ENCODE measurements at places on chromosomes 7 and 10.

DNA sequence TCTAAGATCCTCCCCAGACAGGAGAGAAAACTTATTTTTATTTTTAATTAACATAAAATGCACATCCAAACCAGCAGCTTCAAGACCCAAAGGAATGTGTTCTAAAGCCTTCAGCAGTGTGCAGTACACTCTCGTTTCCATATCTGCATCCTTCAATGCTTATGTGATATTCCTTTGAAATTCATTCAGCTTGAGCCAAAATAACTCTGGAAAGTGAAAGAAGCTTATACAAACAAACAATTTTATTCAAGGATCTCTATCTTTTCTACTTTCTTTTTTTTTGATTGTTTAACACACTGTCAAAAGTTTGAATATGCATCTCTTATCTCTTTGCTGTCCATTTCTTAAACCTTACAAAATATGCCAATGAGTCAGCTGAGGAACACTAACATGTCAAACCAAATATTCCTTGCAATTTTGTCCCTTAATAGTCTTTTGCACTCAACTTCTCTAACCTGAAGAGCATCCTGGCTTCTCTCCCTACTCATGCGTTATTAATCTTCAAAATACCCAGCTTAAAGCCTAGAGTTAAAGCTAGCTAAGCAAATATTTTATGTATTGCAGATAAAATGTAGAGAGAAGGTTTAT is 124.3 kb downstream of the THSD7A start:
- peak; percentile 19 for DNase-seq

GRCh38 chr10:61179771-61180170 is 235.8 kb upstream of the RHOBTB1 start:
- DNase-seq = no peak

DNA sequence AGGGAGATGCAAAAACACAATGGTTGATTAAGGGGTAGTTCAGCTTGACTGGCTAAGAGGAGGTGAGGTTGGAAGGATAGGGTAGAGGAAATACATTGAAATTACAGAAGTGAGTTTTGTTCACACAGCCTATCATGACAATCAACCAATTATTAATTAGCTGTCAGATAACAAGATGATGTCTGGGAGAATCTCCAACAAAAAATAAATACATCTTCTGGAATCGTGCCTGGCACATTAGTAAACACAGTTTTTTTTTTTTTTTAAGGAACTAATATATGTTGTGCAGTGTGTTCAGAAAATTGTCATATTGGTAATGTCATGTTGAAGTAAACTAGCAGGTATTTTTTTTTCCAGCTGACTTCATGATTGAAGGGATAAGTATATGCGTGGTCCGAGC is 171.8 kb downstream of the VTI1A start:
- no peak for DNase-seq

- DNase-seq = no peak
These were observed 481.4 kb downstream of the PTPRN2 start for GRCh38 chr7:158106272-158106671.

GRCh38 chr10:34213193-34213804 is 601.8 kb downstream of the PARD3 start:
- no peak for DNase-seq

DNA sequence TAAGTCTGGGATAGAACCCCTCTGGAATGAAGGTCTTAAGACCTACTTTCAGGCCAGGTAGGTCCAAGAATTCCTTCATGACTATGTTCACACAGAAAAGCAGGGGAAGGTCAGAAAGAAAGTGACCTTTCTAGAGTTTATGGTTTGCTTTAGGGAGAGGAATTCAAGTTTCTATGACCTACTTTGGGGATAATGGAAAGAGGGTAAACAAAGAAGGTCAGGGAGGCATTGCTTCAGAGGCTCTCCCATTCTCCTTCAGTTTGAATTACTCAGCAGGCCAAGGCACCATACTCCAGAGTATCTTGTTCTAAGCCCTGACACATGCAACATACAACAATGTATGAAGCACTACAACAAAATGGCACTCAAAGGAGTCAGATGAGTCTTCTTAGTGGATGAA is 11.5 kb upstream of the MACC1 start:
- DNase-seq = no peak

DNA sequence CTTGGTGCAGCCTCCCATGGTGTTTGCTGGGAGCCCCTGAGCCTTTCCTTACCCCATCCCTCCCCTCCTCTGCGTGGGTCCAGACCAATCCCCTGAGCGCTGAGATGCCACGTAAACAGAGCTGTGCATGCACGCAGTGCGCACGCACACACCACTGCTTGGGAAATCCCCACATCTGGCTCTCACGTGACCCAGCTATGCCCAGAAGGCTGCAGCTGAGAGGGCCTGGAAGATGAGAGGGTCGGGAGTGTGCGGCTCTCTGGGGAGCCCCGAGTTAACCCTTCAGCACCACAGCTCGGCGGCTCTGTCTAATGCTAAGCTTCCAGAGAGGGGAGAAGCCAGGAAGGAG is 177.2 kb downstream of the SH3PXD2A start:
- DNase-seq = peak; percentile 89

- DNase-seq = no peak
These were observed 393.5 kb downstream of the GFRA1 start for GRCh38 chr10:115879372-115880089.

DNA sequence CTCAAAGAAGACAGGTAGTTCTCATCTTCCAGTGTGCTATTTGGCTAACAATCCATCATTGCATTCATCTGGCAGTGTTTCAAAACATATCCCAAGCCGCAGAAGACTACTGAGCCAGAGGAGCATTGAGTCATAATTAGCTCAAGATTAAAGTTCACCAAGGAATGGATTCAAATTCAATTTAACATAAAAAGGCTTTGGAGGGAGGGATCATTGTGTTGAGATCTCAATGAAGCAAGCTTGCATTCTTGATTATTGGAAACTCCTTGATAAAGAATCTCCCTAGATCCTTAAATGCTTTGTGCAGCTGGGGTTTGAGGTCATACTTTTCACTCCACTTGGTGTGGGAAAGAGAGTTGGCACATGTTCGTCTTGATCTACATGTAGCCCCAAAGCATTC is 142.8 kb upstream of the SEMA3A start:
- peak; percentile 69 for DNase-seq

GRCh38 chr10:78524941-78525340 is 491.3 kb downstream of the RPS24 start:
- DNase-seq = no peak

DNA sequence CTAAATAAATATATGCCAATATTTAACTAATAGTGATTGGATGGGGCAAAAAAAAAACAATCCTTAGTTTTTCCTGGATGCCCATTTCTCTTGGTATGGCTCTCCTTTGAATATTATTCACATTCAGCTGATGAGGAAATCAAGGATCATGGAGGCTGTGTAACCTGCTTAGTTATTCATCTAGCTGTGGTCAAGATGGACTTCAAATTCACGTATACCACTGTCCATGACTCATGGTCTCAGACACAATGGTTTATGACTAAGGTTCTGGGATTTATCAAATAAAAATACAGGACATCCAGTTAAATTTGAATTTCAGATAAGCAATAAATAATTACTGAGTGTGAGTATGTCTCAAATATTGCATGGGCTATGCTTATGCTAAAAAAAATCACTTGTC is 191.5 kb upstream of the CELF2 start:
- peak; percentile 81 for DNase-seq

- DNase-seq = no peak
These were observed 12.3 kb downstream of the ERCC6 start for GRCh38 chr10:49526619-49527018.

- peak; percentile 56 for DNase-seq
These were observed 5.8 kb downstream of the UNC5B start for GRCh38 chr10:71218046-71218650.

DNA sequence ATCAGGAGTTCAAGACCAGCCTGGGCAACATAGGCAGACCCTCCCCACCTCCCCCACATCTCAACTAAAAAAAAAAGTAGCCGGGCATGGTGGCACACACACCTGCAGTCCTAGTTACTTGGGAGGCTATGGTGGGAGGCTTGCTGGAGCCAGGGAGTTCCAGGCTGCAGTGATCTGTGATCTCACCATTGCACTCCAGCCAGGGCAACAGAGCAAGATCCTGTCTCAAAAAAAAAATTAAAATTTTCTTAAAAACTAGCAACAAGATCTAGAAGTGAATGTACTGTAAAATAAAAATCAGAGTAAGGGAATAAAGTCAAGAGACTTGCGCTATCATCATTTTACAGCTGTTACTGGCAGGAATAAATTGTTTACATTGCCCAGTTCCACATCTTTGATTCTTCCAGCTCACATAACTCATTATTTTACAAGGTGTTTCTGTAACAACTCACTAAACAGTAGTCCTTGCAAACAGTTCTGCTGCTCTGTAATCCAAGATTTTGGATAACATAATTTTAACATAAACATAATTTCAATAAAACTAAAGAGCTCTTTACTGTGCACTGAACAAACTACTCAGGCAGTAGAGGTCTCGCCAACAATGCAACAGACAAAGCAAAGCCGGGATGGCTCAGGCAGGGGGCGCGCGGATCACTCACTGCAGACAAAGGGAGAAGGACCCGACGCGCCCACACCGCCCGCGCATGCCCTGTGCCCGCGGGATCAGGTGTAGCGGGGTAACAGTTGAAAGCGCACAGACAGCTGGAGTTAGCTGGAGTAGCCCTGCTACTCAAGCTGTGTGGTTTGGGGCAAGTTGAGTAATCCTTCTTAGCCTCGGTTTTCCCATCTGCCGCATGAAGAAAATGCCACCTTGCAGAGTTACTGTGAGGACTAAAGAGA is 73.3 kb upstream of the NFE2L3 start:
- peak; percentile 38 for DNase-seq

DNA sequence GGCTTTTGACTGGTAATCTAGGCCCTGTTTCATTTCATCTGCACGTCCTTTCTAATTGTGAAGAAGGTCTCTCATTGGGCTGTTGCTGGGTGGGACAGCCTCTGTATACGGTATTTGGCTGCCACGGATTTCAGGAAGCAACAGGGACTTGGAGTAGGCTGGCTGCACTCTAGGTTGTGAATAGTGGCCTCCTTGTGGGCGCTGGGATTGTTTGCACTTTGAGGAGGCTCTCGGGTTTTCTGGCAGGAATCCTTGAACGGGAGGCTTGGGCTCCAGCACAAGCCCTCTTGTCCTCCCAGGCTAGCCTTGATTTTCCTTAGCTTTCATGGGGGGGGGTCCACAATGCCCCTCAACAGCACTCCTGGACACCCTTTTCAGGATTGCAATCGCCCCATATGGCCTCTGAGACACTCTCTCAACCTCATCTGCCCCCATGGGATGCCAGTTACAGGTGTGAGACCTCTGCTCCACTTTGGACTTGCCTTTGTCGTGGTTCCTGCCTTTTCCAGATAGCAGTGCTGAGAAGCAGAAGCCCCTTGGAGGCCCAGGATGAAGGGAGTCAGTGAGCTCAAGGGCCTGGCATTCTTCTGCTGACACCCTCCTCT is 33.9 kb upstream of the ZNF273 start:
- DNase-seq = no peak

GRCh38 chr7:84364708-84365107 is 170.1 kb upstream of the SEMA3A start:
- peak; percentile 69 for DNase-seq

DNA sequence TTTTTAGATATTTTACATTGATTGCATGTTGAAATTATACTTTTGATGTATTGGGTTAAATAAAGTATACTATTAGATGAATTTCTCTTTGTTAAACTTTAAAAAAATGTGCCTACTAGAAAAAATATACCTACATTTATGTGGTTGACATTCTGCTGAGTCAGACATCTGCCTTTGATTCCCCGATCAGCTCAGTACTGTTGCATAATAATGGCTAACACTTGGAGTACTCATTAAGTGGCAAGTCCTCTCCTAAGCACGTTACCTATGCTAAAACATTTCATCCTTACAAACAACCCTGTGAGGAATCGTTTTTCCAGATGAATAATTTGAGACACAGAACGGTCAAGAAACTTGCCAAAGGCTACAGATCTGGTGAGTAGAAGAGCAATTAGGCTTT is 14.0 kb upstream of the SEM1 start:
- no peak for DNase-seq

DNA sequence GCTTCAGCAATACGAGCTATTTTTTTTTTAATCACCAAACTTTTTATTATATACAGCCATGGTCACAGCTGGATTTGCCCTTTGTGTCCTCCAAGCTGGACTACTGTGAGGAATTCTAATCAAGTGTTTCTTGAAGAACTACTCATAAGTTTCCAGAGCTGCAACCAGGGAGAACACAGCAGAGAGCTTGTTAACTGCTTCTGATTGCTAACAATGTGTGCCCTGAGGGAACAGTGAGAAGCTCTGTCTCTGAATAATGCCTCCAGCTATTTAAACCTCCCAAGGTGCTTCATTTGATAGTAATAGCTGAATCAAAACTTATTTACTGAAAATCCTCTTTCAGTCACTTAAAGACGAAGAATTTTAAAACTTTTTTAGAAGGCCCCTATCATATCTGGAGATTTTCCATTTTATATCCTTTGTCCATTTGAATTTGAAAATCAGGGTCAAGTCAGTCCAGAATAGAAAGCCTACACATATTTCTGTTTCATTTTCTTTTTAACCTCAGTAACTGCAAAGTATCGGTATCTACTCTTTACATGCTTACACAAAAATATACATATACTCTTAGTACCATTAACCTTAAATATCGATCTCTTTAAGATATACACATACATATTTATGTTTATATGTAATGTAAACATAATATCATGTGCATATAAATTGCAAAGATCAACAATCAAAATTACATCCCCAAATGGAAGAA is 1024.2 kb downstream of the GRM8 start:
- no peak for DNase-seq

DNA sequence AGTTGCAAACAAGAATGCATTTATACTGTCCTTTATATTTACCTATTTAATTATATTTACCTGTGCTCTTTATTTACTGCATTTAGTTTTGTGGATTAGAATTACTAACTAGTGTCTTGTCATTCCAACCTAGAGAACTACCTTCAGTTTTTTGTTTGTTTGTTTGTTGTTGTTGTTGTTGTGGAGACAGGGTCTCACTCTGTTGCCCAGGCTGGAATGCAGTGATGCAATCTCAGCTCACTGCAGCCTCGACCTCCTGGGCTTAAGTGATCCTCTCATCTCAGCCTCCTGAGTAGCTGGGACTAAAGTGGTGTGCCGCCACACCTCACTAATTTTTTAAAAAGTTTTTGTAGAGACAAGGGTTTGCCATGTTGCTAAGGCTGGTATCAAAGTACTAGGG is 156.4 kb upstream of the AKR1E2 start:
- no peak for DNase-seq

DNA sequence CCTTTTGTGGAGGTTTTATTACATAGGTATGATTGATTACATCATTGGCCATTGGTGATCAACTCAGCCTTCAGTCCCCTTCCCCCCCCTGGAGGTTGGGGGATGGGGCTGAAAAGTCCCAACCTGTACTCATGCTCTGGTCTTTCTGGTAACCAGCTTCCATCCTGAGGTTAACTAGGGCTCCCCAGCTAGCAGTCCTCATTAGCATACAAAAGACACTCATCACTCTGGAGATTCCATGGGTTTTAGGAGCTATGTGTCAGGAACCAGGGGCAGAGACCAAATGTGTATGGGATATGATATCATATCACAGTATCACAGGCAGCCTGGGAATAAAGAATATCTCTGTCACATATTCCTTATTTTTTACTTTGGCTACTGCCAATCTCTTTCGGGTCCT is 13.6 kb downstream of the CCSER2 start:
- DNase-seq = no peak

Measured in astrocyte of the spinal cord (primary cell).